Posterior vena cava (tissue), 2 donors: ENCODE measurements at places on chromosomes 11 and 22. TPM values are rescaled to one million over a fixed set of nuclear protein-coding genes. Genes with fewer than 3 reads are reported as not detected.

DNA sequence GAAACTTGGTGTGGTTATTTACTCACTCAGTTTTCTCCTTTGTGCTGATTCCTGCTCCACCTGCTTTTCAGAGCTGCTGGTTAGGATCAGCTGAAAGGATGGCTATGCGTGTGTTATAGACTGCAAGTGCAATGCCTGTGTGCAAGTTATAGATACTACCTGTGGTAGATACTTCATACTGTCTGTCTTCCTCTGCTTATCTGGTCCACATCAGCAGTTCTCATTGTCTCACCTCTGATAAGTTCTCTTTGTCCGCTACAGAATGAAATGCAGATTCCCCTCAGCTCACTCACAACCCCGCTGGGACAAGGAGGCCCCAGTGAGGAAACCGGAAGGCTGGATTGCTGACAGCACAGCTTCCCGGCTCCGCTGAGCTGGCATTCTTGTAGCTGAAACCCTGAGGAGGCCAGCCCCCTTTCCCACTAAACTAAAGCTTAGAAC lies 37.5 kb upstream of the LYVE1 start:
- DNase-seq, result peak; percentile 87

GRCh38 chr22:37533995-37534394 lies 14.8 kb upstream of the CARD10 start:
- no peak for DNase-seq

GRCh38 chr11:58924230-58924629 lies 15.1 kb upstream of the GLYATL1 start:
- no peak for DNase-seq

- DNase-seq, result peak; percentile 75
These were observed 7.0 kb upstream of the L3MBTL2 start for GRCh38 chr22:41198027-41198580.

- peak; percentile 34 for DNase-seq
These were observed 60.6 kb downstream of the SGSM3 start for GRCh38 chr22:40430991-40431390.

DNA sequence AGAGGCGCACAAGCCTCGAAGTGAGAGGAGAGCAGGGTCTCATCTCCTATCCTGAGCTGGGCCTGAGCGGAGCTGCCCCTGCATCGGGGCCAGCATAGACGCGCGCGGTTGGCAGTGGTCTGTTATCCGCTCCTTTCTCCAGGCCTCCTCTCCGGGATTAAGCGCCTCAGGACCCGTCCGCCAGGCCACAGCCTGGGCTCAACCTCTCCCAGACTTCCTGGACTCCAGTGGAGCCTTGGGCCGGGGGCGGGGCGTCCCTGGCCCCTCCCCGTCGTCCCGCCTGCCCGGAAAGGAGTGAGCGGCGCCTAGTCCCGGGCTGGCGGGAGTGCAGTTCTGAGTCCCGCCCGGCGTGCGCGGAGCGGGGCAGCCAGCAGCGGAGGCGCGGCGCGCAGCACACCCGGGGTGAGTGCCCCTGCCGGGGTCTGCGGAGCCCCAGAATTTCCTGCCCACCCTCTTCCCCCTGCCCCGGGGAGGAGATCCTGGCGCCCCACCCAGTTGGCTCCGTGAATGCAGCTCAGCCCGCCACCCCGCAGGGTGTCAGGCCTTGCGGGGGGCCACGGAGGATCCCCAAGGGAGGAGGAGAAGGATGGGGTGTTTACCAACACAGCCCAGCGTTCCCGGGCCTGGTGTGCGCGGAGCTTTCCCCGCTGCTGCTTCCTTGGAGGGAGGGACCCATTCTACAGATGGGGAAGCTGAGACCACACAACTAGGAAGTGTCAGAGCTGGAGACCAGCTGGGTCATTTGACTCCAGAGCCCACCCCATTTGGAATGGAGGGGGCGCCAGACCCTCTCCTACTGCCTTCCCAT lies at the start of gene TCIRG1:
Gene TCIRG1 (plus strand): TSS at position 308 of the 808 bp plus-strand sequence. CDS start 2,247 bp downstream, outside the sequence.
- DNase-seq, result peak; percentile 96

DNA sequence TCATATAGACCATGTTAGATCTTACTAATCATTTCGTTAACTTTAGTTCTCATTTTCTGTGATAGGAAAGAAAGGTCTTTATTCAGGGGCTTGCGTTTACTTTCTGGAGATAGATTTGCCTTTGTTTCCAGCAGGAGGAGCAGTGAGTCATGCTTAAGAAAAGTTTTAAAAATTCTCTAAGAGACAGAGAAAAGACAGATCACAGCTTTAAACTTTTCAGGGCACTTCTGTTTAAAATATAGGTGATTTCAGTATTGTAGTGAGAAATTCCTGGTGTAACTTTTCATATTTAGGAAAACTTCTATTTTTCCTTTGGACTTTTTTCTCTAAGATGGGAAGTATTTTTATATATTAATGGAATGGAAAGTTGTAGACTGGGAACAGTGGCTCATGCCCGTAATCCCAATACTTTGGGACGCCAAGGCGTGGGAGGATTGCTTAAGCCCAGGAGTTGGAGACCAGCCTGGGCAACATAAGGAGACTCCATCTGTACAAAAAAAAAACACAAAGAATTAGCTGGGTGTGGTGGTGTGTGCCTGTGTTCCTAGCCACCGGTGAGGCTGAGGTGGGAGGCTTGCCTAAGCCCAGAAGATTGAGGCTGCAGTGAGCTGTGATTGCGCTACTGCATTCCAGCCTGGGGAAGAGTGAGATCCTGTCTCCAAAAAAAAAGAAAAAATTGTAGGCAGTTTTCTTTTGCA lies 60.3 kb downstream of the ATXN10 start:
- DNase-seq, result no peak

GRCh38 chr11:114607753-114608459 lies 12.3 kb upstream of the NXPE4 start:
- DNase-seq, result no peak

GRCh38 chr11:40294741-40295140 lies 1164.7 kb downstream of the LRRC4C start:
- no peak for DNase-seq

DNA sequence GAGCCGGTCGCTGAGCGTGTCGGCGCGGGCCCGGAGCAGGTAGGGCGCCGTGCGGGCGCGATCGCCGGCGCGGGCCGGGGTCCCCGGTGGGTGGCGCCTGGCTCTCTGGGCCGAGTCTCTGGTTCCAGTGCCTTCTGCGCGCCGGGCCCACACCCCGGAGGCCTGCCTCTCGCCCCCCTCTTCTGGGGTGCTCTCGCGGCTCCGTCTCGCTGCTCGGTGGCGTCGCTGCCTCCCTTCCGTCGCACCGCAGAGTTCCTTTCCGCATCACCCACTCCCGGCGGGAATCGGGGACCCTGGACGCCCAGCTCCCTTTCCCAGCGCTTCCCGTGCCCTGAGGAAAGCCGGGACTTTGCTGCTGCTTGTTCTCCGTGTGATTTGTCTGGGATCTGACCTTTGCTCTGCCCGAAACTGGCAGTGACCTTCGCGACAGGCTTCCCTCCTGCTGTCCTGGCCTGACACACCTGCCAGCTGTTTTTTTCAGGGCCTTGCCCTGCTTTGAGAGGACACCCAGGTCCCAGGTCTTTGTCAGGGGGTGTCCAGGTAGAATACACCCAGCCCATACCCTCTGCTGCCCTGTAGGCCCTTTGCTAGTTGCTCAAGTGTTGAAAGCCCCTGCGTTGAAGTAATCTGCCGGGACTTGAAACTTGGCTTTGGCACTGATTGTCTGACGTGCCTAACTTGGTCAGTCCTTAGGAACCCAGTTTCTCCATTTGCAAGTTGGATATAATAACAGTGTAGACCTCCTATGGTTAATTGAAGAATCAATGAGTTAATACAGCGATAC lies 711 bp downstream of the FDX1 start:
- DNase-seq, result peak; percentile 81

DNA sequence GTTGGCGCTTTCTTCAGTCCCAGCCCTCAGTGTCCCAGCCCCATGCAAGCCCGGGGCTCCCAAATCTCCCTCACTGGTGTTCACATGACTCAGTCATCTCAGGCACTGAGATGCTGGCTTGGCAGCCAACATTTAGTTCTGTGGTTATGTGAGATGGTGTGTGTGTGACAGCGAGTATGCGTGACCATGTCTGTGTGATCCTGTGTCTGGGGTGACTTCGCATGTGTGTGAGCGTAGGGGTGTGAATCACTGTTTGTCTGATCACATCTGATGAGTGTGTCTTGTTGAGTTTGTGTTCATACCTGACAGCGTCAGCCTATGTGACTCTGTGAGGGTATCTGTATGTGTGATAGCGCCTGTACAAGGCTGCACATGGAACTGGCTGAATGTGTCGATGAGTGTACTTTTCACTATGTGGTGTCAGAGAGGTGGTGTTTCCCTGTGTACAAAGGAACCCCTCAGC lies 16.2 kb downstream of the CREB3L1 start:
- no peak for DNase-seq

- no peak for DNase-seq
These were observed 1.7 kb upstream of the RTCB start for GRCh38 chr22:32413719-32414118.

- no peak for DNase-seq
These were observed 203.4 kb downstream of the KIF18A start for GRCh38 chr11:27904358-27905055.

- DNase-seq, result no peak
These were observed 363 bp downstream of the OR8A1 start for GRCh38 chr11:124570160-124570559.

DNA sequence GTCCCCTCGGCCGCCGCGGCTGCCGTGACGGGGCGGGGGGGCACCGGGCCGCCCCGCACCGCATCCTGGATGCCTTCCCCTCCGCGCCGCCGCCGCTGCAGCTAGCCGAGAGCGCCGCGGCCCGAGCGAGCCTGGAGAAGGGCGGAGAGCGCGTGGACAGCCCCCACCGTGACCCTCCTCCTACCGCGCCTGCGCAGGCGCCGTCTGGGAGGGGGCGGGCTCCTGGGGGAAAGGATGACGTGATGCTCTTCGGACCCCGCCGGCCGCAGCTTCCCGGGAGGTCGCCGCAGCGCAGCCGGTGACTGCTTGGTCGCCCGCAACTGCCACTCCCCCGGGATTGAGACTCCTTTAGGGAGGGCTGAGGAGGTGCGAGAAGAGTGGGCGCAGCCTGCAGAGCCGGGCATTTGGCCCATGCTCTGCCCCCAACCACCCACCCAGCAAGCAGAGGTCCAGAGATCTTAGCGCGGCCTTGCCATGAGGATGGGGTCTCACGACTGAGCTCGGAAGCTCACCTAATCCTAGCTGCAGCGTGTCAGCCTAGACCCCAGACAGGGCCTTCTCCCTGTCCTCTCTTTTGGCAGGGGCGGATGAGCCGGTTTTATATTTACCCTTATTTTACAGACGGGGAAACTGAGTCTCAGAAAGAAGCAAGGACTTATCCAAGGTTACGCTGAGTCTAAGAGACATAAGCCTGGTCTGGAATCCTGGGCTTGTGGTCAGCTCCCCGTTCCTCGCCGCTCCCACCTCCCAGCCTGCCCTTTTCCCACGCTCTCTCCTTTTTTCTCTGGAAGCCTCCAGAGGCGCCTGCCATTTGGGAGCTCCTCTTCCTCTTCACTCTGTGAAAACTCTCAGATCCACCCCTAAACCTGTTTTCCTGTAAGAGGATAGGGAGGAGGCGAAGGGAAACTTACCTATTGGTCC lies at the start of gene DENND5A:
Gene DENND5A (minus strand): TSS at position 140 of the 921 bp plus-strand sequence. CDS start 281 bp downstream, outside the sequence.
- DNase-seq, result peak; percentile 95

DNA sequence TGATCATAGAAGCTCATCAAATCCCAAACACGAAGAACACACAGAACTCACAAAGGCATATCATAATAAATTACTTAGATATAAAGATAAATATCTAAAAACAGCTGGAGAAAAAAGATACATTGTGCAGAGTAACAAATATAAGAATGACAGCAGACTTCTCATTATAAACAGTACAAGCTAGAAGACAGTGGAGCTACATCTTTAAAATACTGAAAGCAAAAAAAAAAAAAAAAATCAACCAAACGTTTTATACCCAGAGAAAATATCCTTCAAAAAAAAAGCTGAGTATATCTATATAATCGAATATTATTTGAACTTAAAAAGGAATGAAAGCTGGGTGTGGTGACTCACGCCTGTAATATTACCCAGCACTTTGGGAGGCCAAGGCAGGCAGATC lies 90.0 kb downstream of the SBF2 start:
- DNase-seq, result no peak

Gene TSPAN32
- 0.76 TPM for total RNA-seq

Gene FTH1
- total RNA-seq, result 3,454 TPM

Gene GSTT2B
- total RNA-seq, result 13.1 TPM

Gene DGCR8
- 24.3 TPM for total RNA-seq

Gene PTPRCAP
- total RNA-seq, result 2.5 TPM

Gene SYT13
- not detected for total RNA-seq
